ENCODE measurements at places on chromosomes 1 and 21.

- no peak for DNase-seq
Measured at GRCh38 chr1:205715628-205716027, 34.4 kb downstream of the NUCKS1 start.

DNA sequence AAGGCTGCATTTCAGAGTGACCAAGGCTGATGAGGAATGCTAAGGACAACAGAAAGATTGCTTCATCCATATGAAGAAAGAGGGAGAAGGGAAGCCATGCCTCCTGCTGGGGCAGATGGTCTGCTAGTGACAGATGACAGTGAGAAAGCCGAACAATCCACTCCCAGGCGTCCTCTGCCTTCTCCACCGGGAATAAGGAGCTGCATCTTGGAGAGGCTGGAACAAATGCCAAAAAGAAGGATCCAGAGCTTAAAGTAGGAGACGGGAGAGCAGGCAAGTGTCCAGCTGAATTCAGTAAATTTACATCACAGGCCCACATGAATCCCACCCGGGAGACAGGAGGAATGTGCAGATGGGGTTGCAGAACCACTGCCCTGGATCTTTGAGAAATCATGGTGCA, 33.4 kb downstream of the DDX20 start:
- no peak for DNase-seq

- peak; percentile 37 for DNase-seq
Measured at GRCh38 chr1:156797212-156797871, 19.3 kb downstream of the SH2D2A start.

- peak; percentile 36 for DNase-seq
Measured at GRCh38 chr1:40344597-40344996, 27.5 kb upstream of the COL9A2 start.

DNA sequence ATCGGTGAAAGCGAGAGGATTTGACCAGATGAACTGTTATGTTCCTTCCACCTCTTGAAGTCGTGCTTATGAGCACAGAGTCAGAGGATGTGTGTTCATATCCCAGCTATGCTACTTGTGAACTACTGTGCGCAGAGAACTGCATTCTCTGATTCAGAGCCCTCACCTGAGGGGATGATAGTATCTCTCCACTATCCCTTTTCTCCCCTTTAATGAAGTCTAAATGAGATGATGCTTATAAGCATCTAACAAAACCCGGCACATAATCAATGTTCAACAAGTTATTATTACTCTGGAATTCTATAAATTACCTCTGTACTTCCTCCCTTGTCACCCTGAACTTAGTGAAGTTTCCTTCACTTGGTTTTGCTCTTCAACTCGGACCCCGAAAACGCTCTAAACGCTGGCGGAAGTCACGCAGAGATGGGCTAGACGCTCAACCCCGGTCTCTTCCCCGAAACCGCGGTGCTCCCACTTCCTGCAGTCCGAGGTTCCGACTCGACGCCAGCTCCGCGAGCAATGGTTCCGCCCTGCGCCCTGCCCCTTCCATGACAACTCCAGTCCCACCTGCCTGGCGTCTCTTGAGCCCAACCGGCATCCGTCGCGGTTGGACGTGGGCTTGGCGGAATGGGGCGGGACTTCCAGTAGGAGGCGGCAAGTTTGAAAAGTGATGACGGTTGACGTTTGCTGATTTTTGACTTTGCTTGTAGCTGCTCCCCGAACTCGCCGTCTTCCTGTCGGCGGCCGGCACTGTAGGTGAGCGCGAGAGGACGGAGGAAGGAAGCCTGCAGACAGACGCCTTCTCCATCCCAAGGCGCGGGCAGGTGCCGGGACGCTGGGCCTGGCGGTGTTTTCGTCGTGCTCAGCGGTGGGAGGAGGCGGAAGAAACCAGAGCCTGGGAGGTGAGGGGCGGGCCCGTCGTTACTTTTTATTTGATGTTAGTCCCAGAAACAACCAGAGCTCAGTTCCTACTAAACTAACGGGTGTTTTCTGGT, at the start of gene NUF2:
TSS of gene NUF2 (plus strand) at position 644 of the 995 bp plus-strand sequence. CDS start 4,098 bp downstream, outside the sequence.
- peak; percentile 98 for DNase-seq

DNA sequence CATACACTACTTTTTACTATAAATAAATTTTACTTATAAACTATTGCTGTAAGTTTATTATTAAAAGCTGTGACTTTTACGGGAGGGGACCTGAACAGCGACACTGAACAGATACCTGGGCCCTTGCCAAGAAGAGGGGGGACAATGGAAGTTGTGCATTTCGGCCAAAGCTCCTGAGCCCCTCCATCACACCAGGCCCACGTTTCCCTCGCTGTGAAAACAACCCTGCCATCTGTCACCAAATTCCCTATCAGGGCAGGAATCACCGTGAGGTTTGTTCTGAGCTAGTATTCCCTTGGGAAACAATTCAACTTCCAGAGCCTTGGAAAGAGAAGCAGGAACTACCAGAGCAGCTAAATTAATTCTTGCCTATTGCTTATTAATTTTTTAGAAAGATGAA, 37.0 kb downstream of the VTCN1 start:
- DNase-seq = no peak

Data from AG09319 (cell line).